Effector CD8-positive, alpha-beta T cell (primary cell): ENCODE measurements at places on chromosomes 2 and 18.

GRCh38 chr2:74379851-74380789 lies at the start of gene DCTN1:
Gene DCTN1 (minus strand): TSS chr2:74380311. CDS start chr2:74380037, 274 bp downstream.
- DNase-seq: no peak

DNA sequence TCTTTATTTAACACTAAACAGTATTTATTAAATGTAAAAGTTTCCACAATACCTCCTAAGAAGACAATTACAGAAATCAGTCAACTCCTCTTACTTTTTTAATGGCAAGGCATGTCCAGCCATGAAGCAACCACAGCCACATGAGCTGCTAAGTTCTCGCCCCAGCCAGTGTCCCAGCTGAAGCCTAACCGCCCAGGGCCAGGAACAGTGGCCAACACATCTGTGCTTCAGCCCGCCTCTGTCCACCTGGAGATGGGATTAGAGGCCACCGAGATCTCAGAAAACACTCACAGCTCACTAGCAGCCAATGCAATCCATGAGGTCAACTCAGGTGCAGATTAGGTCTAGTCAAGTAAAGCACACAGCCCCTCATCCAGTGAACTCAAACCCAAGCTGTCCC lies 40.2 kb downstream of the PID1 start:
- no peak for DNase-seq

- DNase-seq: no peak
Observed at GRCh38 chr2:64262071-64262470, 117.9 kb upstream of the PELI1 start.

DNA sequence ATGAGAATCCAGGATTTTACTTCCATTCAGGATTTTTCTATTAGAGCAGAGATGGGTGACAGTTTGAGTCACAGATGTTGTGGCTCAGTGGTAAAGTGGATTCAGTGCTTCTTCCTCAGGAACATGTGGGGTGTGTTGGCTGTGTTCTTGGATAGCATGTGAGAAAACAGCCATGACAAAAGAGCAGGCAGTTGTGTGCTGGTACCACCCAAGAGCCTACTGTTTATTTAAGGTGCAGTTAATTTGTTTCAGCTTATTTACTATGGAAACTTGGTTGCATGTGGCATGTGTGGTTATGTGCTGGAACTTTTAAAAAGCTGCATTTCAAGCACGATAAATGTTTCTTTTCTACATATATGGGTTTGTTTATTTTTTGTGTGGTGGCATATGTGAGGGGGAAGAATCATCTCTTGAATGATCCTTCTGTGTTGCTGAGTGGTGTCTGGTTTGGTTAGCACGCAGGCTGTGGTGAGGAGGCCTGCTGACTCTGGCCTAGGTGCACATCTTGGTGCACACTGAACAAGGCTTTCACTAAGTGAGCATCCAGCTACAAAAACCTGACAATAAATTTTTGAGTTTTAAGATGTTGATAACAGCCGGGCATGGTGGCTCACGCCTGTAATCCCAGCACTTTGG lies 67.3 kb downstream of the SPTBN1 start:
- DNase-seq: no peak

- DNase-seq: no peak
Observed at GRCh38 chr2:85131116-85131515, 2.1 kb upstream of the TCF7L1 start.

DNA sequence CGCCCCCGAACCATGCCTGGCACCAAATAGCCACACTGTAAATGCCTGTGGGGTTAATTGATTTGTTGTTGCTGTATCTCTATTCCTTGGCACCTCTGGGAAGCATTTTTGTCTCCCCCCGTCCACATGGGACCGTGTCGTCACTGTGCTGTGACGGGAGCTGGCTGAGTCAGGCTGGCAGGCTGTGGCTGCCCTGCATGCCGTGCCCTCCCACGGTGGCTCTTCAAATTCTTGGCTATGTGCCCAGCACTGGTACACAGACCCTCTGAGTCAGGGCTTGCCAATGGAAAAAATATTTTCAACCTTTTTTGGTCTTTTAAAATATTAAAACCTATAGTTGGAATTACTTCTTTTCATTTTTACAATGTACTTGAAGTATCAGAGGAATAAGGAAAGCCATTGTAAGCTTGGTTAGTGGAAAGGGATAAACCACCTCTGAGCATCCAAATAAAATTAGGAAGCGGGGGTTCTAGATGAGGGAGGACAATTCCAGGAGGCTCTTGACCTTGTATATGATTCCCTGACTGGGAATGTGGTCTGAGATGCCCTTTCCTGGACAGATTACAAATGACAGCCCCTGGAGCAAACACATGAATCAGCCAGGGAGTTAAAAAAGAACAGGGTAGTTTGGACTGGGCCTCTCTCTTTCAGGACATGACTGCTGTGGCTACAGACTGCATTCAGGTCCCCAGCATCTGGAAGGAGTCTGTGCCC lies 59.4 kb downstream of the DGKD start:
- DNase-seq: peak; percentile 49

DNA sequence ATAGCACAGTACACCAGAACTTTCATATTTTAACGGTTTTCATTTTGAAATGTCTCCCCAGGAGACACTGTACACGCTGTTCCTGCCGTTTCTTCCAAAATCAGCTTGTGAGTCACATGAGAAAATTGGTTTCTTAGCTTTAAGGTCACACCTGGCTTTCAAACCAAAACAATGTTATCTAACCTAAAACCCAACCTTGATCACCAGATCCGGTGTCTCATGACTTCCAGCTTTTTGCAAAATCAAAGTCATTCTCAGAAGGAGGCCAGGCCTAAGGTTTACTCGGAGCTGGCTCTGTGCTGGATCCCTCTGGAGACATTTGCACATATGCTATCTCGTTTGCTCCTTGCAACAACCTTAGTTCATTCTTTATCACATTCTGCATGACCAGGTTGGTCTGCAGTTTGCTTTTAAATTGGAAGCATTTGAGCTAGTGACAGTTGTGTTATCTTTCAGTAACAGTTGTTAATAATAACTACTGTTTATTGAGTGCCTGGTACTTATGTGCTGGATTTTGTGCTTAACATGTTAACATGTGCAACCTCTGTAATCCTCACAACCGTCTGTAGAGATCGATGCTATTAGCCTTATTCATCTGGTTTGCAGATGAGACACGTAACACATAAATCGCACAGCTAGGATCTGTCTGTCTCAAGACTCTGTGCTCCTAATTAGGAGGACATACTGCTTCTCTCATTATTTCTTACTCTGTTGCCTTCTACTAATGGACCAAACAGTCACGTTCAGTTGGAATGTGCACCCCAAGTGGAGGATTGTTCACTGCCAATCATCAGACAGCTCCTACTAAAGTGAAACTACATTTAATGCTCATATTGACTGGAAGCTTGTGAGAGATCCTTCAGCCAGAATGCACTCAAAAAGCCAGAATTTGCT lies 105.5 kb downstream of the RNF144A start:
- DNase-seq: no peak

DNA sequence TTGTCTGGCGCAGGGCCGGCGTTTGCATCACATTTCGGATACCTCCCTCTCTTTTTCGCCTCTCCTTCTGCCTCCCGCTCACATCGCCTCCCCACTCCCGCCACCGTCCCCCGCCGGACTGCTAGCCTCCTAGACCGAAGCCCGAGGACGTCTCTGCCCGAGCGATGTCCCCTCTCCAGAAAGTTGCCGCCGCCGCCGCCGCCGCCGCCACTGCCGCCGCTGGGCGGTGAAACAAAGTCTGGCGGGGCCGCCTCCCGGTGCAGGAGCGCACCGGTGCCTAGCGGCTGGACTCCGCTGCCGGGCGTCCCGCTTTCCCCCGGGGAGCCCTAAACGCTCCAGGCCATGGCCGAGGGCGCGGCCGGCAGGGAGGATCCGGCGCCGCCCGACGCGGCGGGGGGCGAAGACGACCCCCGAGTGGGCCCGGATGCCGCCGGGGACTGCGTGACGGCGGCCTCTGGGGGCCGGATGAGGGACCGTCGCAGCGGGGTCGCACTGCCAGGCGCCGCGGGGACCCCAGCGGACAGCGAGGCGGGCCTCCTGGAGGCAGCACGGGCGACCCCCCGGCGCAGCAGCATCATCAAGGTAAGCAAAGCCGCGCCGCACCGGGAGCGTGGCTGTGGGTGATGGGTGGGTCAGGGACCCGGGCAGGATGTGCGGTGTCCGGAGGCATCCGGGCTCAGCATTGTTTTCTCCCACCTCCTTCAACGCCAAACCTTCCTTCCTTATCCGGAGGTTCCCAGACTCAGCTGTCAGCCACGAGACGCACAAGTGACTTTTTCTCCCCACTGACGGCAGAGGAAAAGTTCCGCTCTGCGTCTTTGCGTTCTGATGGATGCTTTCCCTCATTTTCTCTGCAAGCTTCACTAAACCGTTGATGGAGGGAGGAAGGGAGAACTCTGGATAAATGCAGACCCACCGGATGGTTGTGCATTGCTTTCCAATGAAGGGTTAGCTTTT lies 643 bp downstream of the PLCL1 start:
- DNase-seq: peak; percentile 12

DNA sequence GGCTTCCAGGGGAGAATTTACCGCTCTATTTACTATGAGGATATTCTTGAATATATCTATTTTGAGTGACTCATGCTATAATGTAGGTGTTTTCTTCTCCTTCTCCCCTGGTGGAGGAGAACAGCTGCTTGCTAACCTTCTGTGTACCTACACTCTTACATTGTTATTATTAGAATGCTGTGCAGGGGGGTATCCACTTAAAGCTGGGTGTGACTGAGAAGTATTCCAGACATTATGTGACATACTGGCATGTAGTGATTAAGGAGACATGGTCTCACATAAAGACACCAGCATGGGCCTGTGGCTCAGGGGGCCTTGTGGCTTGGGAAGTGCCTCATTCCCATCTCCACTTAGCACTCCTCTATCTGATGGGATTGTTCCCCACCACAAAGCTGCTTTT lies 287.9 kb downstream of the PTPRM start:
- no peak for DNase-seq

- DNase-seq: no peak
Observed at GRCh38 chr2:20343128-20343527, 7.5 kb downstream of the PUM2 start.

DNA sequence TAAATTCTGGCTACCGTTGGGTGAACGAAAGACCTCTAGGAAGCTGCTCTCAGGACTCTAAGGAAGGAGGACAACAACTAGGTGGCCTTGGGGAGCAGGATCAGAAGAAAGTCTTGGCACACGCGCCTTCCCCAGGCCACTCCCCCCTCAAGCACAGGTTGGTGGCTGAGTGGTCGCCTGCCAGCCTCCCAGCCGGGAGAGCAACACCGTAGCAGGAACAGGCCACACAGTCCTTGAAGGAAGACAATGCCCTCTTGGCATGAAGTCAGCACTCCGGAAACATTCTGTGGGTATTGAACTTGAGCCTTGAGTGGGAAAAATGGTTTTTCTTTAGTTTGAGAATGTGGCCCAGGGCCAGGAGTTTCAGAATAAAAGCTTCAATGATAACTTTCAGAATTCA lies 87.4 kb upstream of the AGAP1 start:
- no peak for DNase-seq

DNA sequence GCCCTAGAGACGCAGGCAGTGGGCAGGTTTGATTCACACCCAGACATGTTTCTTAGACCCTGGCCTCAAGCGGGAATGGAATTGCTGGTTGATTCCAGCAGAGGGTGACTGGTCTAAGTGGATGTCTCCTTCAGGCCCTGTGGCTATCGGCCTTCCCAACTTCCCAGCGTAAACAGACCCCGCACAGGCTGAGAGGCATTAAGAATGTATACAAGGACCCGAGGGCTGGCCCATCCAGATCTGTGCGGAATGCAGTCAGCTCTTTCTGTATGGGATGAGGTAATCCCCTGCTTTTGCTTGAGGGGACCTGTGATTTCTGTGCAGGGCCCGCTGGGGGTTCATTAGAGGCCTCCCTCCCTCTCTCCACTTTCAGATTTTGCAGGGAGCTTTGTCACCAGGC lies 6.5 kb downstream of the ACKR3 start:
- DNase-seq: no peak

- DNase-seq: no peak
Observed at GRCh38 chr2:26792720-26793119, 6.9 kb downstream of the CENPA start.

DNA sequence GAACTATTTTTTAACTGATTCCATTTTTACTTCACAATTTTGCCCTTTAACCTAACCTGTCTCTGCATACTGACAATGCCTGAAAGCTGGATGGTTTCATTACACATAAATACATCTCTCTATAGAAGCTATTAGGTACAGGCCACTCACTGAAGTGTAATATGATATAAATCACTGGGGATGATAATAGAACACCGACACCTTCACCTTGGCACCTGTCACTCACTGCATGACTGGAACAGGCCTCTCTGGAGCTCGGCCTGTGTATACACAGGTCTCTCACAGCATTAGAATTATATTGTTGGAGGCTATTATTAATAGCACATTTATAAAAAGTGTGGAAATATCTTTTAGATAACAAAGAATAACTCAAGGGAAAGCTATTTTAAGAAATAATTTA lies 138.2 kb downstream of the TMEM131 start:
- DNase-seq: no peak
